ENCODE measurements at places on chromosomes 1 and 21.

DNA sequence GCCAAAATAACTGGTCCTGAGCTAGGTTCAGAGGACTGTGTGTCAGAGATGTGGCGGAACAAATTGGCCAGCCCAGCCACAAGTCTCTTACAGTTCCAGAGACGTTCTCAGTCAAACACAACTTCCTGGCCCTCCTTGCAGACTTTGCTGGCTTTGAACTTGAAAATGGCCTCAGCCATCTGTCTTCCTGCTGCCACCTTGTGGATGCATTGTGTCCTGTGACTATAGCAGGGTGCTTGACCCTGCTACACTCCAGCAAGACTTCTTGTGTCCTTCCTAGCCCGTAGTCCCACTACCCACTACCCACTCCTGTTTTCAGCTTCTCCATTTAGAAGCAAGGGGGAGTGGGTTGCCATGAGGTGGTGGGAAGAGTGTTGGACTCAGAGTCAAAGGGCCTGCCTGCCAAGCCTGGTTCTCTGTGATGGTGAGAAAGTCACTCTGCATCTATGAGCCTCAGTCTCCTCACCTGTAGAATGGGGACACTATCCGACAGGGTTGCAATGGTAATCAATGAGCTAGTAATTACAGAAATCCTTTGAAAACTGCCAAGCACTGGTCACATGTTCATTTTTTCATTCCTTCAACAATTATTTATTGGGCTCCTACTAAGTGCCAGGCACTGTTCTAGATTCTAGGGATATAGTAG is 109.9 kb downstream of the IGSF21 start:
- peak; percentile 13 for DNase-seq

- no peak for DNase-seq
These were observed 23.3 kb downstream of the RIMKLA start for GRCh38 chr1:42403880-42404400.

GRCh38 chr1:32486463-32487113 is 21.7 kb downstream of the ZBTB8B start:
- DNase-seq = no peak

GRCh38 chr1:228987286-228987685 is 252.0 kb downstream of the RHOU start:
- DNase-seq = no peak

DNA sequence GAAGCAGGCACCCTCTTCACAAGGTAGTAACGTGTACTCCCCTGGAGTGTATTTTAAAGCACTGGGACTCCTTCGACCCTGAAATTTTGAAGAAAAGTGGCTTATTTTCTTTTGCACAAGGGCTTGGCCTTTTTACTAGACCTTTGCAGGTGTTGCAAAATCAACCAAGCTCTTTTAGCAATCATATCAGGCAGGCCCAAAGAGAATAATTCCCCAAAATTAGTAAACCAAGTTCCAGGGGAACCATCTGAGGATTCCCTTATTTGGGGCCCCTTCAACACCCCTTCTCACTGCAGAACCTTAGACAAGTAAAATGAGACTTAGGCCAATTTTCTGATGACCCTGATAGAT is 28.3 kb downstream of the CBR1 start:
- DNase-seq = no peak

DNA sequence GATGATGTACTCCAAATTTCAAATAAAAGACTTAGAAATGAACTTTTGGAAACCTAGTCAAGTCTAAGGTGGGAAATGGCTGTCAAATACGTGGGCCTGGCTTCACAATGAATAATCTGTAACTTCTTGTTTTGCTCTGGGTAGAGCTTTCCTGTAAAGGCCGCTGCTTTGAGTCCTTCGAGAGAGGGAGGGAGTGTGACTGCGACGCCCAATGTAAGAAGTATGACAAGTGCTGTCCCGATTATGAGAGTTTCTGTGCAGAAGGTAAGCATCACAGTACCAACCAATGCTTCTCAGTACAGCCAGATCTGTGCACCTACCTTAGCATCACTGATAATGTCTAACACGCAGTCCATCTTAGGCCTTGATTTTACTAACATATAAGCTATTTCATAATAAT is 73.6 kb downstream of the TPR start:
- DNase-seq = no peak

DNA sequence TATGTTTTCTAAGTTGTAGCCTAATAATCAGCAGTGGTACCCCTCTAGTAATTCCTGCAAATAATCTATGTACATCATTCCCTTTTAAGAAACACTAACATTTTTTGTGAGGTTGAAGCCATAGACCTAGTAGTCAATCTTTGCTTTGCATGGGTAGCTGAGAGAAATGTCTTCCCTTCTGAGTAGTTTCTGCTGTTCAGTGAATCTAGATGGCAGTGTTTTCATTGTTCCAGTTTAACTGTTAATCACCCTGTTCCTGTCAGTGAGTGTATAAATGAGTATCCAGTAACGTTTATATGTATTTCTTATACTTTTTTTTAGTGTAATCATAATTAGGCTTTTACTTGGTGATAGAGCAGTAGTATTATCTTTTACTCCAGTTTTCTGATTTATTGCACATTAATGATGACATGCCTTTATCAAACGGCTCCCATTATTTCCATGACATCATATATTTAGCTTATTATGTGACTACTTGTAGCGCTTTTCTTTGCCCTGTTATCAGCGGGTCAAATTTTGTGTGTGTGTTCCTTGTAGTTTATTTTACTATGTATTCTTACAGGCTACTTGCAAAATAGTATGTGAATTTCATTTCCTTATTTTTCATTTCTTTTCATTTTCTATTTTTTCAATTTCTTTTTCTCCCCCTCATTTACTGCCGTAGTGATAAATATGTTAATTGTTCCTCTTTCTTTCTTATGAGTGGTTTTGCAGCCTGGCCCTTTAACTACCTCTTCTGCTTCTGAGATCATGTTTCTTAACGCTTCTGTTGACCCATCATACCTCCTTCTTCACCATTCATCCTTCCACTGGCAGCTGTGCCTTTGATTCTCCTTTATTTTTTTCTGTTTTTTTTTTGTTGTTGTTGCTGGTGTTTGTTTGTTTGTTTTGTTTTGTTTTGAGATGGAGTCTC is 18.8 kb downstream of the CEP350 start:
- no peak for DNase-seq

DNA sequence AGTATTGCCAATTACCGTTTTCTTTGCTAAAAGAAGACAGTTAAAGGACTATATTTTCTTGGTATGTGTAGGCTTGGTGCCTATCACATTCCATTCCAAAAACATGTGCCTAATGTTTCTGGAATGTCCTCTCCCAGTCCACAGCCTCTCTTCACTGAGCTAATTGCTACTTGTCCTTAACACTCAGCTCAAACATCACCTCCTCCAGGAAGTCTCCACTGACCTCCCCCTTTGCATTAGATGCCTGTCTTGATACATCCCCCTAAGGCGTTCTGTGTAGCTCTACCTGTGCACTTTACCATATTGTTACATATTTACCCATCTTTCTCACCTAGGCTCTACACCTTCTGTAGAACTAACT is 195.6 kb upstream of the CAMK1G start:
- no peak for DNase-seq

GRCh38 chr1:76082062-76082461 is 7.5 kb downstream of the ST6GALNAC3 start:
- no peak for DNase-seq

- no peak for DNase-seq
These were observed 200.1 kb upstream of the DAB1 start for GRCh38 chr1:57623791-57624538.

GRCh38 chr1:203146537-203146936 is 19.0 kb downstream of the ADORA1 start:
- DNase-seq = no peak

- DNase-seq = no peak
These were observed 40.8 kb upstream of the OSBPL9 start for GRCh38 chr1:51576085-51576444.

- DNase-seq = peak; percentile 64
These were observed 9.1 kb downstream of the SMAP2 start for GRCh38 chr1:40382601-40383000.

DNA sequence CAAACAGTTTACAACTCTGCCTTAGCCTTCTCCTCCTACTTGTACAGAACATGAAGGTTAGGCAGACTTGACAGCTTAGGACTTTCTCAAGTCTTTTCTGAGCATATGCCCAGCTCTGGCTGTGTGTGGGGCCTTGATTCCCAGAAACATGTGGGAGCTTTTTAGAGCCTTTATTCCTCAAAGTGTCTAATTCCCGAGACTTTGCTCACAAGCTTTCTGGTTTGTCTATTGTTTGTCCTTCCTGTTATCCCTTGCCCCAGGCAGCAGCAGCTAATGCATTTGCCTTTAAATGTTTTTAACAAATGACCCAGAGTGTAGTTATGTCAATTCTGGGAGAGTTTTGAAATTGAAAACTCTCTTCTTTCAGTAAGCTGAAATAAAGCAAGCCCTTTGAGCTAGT is 29.2 kb downstream of the ST7L start:
- DNase-seq = no peak

GRCh38 chr1:20376880-20377494 is 86.3 kb downstream of the VWA5B1 start:
- peak; percentile 28 for DNase-seq

GRCh38 chr1:232416026-232416568 is 213.8 kb downstream of the SIPA1L2 start:
- no peak for DNase-seq

GRCh38 chr21:46183910-46184624 is at the start of gene SPATC1L:
TSS of gene SPATC1L (minus strand) at chr21:46184459. CDS start at chr21:46182816, 1,643 bp downstream.
- DNase-seq = peak; percentile 83

- no peak for DNase-seq
These were observed 41.0 kb downstream of the DEGS1 start for GRCh38 chr1:224223819-224224714.

DNA sequence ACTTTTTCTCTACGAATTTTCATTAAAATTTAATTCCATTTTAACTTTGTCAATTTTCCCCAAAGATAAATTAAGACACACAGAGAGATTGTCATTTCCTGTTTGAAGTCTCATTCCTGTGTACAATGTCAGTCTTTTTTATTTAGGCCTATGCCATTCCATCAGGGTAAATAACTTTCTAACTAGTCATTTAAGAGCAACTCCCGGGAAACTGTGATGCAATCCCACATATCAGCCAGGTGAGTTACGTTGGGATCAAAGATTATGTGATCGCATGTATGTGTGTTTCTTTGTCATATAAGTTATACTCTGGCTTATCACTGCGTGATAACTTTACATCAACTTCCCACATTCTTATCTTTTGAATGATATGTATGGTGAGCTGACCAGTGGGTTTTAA is 86.1 kb upstream of the S1PR1 start:
- no peak for DNase-seq

DNA sequence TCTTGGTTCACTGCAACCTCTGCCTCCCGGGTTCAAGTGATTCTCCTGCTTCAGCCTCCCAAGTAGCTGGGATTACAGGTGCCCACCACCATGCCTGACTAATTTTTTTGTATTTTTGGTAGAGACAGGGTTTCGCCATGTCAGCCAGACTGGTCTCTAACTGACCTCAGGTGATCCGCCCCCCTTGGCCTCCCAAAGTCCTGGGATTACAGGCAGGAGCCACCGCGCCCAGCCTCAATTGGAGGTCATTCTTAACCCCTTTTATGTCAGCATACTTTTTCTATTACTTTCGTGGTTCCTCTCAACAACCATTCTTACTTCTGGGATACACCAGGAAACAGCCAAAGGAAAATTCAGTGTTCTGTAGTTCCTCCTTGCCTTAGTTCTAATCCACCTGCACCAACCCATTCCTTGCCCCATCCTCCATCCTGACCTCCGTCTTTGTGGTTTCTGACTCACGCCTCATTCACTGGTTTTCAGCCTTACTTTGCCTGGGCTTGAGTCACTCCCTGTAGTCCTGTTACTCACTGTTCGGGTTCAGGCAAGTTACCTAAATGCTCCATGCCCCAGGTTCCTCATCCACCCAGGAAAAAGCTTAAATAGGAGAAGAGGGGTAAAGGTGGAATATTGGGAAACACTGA is 12.9 kb upstream of the BCL10 start:
- no peak for DNase-seq

GRCh38 chr1:114479134-114479533 is 31.9 kb downstream of the TRIM33 start:
- DNase-seq = no peak

DNA sequence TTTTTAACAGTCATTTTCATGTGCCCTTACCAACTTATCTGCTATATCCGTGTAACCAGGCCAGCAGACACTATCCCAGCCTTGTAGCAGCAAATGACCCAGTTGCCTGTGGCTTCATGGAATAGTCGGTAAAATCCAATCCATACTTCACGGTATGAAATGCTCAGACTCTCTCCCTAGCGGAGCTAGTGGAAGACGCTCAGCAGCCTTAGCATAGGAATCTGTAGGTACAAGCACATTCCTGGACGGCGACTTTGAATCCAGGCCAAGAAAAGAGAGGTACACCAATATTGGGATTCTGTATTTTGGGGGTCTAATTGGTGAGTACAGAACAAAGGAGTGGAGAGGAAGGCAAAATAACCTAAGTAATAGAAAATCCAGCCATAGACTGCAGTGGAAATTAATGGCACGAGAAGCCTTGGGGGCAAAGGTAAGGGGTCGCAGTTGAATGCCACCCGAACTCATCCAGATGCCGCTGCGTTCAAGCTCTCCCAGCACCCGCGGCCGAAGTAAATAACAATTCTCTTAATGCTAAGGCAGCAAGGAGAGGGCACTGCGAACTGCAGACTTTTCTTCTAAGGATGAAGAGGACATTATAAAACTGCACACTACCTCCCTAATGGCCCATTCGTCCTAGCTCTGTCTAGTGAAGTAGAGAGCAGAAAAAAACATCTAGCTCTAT is 17.7 kb upstream of the TBX15 start:
- DNase-seq = no peak

- no peak for DNase-seq
These were observed 61.5 kb upstream of the SELENON start for GRCh38 chr1:25738499-25738898.

- DNase-seq = no peak
These were observed 33.0 kb downstream of the PTPN14 start for GRCh38 chr1:214518361-214518760.

- DNase-seq = no peak
These were observed 25.2 kb downstream of the SLC66A1 start for GRCh38 chr1:19337289-19337688.

DNA sequence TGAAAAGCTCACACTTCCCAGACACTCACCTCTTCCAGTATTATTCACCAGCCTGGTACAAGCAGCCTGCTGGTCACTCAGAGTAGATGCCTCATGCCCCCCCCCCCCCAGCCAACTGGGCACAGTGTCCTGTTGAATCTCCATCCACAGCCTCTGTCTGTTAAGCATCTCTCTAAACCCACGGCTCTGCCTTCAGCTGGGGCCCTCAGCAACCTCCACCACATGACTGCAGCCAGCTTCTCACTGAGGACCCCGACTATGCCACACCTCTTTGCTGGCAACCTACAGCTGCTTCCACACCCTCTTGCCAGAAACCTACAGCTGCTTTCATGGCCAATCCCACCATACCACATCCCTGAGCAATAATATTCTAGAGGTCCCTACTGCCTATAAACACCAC is 113.1 kb downstream of the RHOU start:
- no peak for DNase-seq

DNA sequence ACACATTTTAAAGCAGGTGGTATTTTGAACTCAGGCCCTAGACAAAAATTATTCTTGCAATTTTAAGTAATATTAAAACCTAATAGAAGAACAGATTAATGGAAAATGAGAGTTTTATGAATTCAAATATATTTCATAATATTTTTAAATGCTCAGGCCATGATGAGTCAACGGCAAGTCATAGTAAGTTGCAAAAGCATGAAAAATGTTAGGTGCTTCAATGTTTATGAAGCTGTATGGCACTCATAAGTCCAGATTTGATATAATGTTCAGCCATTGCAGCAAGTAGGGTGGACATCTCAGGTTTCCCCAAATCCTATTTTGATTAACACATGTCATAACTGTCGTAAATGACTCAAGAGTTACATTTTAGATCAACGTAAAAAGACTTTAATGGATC is 112.6 kb downstream of the GRIK1 start:
- no peak for DNase-seq

All from T47D (cell line).